ENCODE measurements at places on chromosomes 16 and 17.

DNA sequence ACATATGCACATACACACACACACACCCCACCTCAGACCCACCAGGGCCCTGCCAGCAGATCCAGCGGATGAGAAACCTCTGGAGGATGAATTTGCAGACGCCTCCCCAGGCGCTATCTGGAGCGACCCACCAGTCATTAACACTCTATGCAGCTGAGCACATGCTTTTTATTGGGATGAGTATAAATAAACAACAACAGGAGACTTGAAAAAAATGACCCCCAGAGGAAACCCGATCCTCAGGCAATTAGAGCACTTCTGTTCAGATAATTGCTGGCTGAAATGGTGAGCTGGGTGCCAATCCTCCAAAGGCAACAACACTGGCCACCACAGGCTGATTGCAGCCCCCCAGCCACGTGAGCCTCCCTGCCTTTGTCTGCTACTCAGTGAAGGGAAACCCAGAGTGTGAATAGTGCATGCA lies 32.9 kb downstream of the DYNLRB2 start:
- DNase-seq, result no peak

GRCh38 chr16:68744744-68745280 lies 7.7 kb downstream of the CDH1 start:
- DNase-seq, result no peak

DNA sequence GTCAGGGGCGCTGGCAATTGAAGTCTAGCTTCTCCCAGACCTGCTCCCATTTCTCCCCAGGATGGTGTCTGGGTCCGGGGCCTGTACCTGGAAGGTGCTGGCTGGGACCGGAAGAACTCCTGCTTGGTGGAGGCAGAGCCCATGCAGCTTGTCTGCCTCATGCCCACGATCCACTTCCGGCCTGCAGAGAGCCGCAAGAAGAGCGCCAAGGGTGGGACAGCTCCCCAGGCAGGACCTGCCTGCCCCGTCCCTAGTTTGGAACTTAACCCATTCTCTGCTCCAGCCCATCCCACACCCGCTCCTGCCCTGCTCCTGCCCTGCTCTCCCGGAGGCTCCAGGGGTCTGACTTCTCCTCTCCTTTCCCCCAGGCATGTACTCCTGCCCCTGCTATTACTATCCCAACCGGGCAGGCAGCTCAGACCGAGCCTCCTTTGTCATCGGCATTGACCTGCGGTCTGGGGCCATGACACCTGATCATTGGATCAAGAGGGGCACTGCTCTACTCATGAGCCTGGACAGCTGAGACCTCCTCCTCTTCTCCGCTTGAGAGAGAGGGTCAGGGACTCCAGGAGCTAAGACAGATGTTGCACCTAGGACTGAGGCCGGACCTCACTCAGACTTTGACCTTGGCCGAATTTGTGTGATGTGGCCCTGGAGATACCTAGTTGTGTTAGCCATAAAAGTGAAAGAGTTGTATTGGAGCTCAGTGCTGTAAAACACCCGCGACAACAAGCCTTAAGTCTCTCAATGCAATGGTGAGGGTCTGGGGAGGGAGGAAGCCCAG lies 814 bp upstream of the KDM6B start:
- no peak for DNase-seq

GRCh38 chr17:78441271-78441971 lies 63.0 kb downstream of the PGS1 start:
- no peak for DNase-seq

- no peak for DNase-seq
These were observed 8.6 kb downstream of the DOK4 start for GRCh38 chr16:57477531-57478202.

DNA sequence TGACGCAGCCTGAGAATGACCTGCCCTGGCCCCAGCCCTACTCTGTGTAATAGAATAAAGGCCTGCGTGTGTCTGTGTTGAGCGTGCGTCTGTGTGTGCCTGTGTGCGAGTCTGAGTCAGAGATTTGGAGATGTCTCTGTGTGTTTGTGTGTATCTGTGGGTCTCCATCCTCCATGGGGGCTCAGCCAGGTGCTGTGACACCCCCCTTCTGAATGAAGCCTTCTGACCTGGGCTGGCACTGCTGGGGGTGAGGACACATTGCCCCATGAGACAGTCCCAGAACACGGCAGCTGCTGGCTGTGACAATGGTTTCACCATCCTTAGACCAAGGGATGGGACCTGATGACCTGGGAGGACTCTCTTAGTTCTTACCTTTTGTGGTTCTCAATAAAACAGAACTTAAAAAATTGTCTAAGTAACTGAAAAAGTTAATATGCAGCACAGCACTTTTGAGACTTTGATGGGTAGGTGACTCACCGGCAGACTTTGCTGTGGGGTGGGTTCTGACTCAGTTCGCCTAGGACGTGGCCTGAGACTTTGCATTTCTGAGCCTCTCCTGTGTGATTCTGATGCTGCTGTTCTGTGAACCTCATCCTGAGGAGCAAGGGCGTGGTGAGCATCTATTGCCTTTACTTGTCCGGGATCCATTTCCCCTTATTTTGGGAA lies 5.7 kb downstream of the LAT start:
- peak; percentile 68 for DNase-seq

Measured in stimulated activated CD4-positive, alpha-beta T cell treated with anti-CD3 and anti-CD28 coated beads, Interleukin-1b, Interleukin-23, amount 100 ng/mL, for 24 hours (primary cell).